ENCODE measurements at places on chromosomes 3 and 15. TPM values are rescaled to one million over a fixed set of nuclear protein-coding genes. Genes with fewer than 3 reads are reported as not detected.

Gene ADAMTS7
- 40.9 TPM for total RNA-seq

Gene MITF
- 2.1 TPM for total RNA-seq

Gene CYP1A1
- 10.5 TPM for total RNA-seq

Gene CASR
- under 0.01 TPM for total RNA-seq

Gene SPINT1
- total RNA-seq, result 3.2 TPM

Gene SYNPR
- total RNA-seq, result not detected

Gene KLF15
- total RNA-seq, result 1.5 TPM

Gene ANKRD63
- total RNA-seq, result not detected

Gene ACSBG1
- total RNA-seq, result not detected

Gene MESP2
- total RNA-seq, result 0.19 TPM

Gene TMCO5A
- total RNA-seq, result not detected

Gene SNURF
- 16.3 TPM for total RNA-seq

Gene NAA50
- 199 TPM for total RNA-seq

Gene GLDN
- total RNA-seq, result not detected

Gene SPESP1
- total RNA-seq, result 2.3 TPM

Gene TRH
- not detected for total RNA-seq

Gene ICE2
- total RNA-seq, result 25.8 TPM

Gene COL6A5
- not detected for total RNA-seq

Gene CCDC66
- 19.7 TPM for total RNA-seq

Gene ISG20
- total RNA-seq, result 4.9 TPM

Gene KLF13
- total RNA-seq, result 28.7 TPM

Gene CPNE9
- not detected for total RNA-seq

Gene GOLGA6L4
- 2.0 TPM for total RNA-seq

Gene MASP1
- 5.2 TPM for total RNA-seq

Gene GOLGA8S
- total RNA-seq, result not detected

Gene CDCP1
- total RNA-seq, result 0.98 TPM

Gene VPS13C
- total RNA-seq, result 107 TPM

Gene SCAANT1
- not detected for total RNA-seq

Gene CELF6
- under 0.01 TPM for total RNA-seq

Gene UBE2Q2
- total RNA-seq, result 51.1 TPM

Gene TNNC1
- total RNA-seq, result not detected

Gene HGD
- not detected for total RNA-seq

Gene CKMT1B
- not detected for total RNA-seq

Gene ASB14
- total RNA-seq, result not detected

Gene DUOXA1
- total RNA-seq, result not detected
